Activated CD4-positive, alpha-beta T cell treated with anti-CD3 and anti-CD28 coated beads for 36 hours (primary cell): ENCODE measurements at places on chromosomes 4 and X. TPM values are rescaled to one million over a fixed set of nuclear protein-coding genes. Genes with fewer than 3 reads are reported as not detected.

DNA sequence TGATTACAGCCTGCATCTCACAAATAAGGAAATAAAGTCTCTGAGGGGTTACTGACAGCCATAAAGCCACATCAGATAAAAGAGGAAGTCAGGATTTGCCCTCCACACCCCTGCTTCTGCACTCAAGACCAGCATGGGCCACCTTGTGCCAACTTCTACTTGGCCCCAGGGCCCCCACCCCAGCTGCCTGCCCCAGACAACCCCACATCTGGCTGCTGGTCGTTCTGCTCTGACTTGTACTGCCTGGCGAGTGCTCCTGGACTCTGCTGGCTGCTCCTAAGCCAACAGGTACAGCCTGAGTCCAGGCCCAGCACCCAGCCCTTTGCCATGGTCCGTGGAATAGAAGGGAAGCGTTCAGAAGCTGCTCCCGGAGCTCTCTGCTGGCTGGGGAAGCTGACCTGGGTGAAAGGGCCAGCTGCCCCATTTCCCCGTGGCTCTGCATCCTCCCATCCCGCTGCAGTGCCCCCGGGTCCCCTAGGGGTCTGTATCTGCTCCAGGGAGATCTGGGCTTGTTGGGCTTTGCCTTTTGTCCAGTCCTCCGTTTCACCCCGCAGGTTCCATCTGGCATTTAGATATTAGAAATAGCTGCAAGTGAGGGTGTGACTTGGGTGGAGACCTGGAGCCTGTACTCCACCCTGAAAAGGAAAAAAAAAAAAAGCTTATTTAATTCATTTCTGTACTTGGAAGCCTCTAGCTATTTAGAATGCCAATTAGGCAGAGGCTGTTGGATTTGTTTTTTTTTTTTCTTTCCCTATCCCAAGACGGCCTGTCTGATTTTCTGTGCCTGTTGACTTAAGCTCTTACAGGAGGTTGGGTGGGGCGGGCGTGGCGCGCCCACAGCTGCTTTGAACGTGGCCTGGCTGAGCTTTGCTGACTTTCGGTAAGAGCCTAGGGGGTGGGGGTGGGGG lies 194.7 kb downstream of the PTTG2 start:
- H3K36me3 ChIP-seq, result no peaks in the 10 kb centered on the region
- H3K27ac ChIP-seq, result no peak overlapping the region
- no peak overlapping the region for H3K4me3 ChIP-seq
- no peak for DNase-seq
- peaks cover 41% of the 10 kb centered on the region for H3K4me1 ChIP-seq

GRCh38 chr4:94766856-94767255 lies 9.1 kb downstream of the BMPR1B start:
- no peak for DNase-seq
- peaks cover 19% of the 10 kb centered on the region for H3K27me3 ChIP-seq
- no peak overlapping the region for H3K27ac ChIP-seq
- H3K4me1 ChIP-seq, result no peaks in the 10 kb centered on the region
- no peaks in the 10 kb centered on the region for H3K36me3 ChIP-seq

DNA sequence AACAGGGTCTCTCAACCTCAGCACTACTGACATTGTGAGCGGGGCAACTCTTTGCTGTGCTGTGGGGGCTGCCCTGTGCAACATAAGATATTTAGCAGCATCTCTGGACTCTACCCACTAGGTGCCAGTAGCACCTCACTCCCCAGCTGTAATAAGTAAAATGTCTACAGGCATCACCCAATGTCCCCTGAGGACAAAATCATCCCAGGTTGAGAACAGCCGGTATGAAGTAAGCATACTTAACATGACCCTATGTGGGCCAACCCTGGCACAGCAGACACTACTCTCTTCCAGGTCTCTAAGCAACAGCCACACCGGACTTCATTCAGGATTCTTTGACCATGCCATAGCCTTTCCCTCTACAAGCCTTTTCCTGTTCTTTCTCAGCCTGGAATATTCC lies 10.5 kb upstream of the MGST2 start:
- no peak overlapping the region for H3K27ac ChIP-seq
- H3K4me1 ChIP-seq, result peaks cover 29% of the 10 kb centered on the region
- peak; percentile 55 for DNase-seq
- no peaks in the 10 kb centered on the region for H3K27me3 ChIP-seq

- H3K36me3 ChIP-seq, result no peaks in the 10 kb centered on the region
- H3K27ac ChIP-seq, result no peak overlapping the region
- no peak overlapping the region for H3K4me3 ChIP-seq
- no peaks in the 10 kb centered on the region for H3K4me1 ChIP-seq
- H3K27me3 ChIP-seq, result no peaks in the 10 kb centered on the region
Measured at GRCh38 chr4:14452001-14452400, 550.3 kb upstream of the CPEB2 start.

The PLAC1 gene
- not detected for total RNA-seq

DNA sequence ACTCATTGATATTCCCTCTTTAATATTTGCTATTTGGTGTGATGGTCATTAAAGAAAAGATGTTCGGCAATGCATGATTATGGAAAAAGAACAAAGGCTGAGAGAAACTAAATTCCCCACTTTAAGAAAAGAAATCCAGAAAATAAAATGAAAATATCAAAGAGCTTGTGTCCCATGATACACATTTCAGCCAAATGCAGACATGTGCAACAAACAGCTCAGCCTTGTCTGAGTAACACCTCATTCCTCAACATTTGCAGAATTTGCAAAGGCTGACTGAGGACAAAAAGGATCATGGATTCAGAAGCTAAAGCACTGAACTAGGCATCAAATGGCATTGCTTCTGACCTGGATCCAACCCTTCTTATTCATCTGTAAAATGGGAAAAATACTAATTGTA lies 281.0 kb downstream of the RAB28 start:
- peaks cover 2% of the 10 kb centered on the region for H3K36me3 ChIP-seq
- H3K4me3 ChIP-seq, result no peak overlapping the region
- no peaks in the 10 kb centered on the region for H3K27me3 ChIP-seq
- no peak for DNase-seq
- no peak overlapping the region for H3K27ac ChIP-seq

DNA sequence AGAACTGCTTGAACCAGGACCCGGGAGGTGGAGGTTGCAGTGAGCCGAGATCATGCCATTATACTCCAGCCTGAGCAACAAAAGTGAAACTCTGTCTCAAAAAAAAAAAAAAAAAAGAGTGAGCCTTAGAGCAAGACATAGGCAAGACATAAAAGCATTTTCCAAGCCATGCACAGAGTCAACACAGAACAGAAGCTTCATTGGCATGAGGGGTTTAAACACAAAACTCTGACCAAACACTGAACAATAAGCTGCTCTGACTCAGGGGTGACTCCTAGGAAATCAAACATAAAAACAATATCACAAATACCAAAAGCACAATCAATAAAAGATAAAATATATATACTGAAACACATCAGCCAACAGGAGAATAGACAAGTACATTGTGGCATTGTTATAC lies 136.8 kb downstream of the PLS3 start:
- no peak for DNase-seq
- H3K27me3 ChIP-seq, result no peaks in the 10 kb centered on the region
- no peak overlapping the region for H3K4me3 ChIP-seq
- H3K4me1 ChIP-seq, result no peaks in the 10 kb centered on the region

DNA sequence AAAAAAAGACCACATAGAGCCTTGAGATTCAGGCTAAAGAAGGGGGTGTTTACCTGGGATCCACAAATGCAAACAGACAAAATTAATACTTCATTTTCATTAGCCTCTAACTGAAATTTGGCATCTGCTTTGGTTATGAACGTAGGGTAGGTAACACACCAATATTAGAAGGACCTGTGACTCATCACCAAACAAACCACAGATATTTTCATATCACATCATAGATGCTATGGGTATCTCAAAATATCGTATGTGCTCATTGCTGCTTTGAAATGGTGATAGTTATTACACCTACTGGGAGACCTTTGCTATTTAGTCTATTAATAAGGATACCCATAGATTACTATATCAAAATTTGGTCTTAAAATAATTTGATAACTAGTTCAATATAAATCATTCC lies 180.6 kb upstream of the MAP3K15 start:
- H3K4me1 ChIP-seq, result peaks cover 31% of the 10 kb centered on the region
- peaks cover 24% of the 10 kb centered on the region for H3K36me3 ChIP-seq
- no peaks in the 10 kb centered on the region for H3K27me3 ChIP-seq
